Muscle of leg (tissue), 16 donors: ENCODE measurements at places on chromosomes 1 and 21.

GRCh38 chr1:58839147-58839795, 55.4 kb upstream of the JUN start:
- no peak for DNase-seq

DNA sequence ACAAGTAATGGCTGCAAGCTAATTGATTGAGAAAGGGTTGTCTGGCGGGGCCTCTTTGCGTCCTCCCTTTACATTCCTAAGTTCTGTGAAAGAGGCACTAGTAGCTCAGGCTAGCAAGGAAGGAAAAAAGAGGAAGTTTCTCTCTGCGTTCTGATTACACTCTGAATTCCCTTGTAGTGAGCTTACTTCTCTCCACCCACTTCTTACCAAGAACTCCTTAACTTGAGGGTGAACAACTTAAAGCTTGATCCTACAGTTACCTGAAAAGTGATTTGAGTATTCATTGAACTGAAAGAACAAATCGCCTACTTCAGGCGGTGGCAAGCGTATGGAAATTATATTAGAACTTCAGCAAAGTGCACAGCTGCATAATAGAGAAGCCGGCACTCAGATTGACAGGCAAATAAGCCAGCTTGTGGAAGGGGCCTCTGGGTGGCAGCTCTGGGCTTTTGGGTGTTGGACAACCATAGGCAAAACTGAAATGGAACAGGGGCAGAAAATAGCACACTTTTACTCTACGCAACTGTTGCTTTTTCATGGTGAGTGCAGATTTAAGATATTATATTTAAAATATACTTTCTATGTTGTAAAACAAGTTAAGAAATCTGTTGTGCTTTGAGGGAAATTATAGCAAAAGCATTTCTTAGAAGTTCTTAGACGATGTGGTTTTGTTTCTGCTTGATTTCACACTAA, 464.5 kb downstream of the USP25 start:
- peak; percentile 93 for DNase-seq

DNA sequence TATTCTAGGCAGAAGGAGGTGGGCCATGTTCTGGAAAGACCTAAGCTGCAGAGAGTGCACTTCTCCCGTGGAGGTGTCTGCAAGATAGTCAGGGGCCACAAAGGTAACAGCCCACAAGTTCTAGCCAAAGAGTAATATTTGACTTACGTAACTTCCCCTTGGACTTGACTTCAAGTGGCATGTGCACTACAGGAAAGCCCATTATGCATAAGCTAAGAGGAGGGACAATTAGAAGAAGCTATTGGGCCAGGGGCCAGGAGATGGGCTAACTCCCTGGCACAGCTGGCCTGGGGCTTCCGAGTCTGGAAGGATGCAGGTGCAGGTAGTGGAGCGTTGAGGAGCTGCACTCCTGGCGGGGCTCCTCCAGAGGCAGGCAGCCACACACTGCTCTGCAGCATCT, 58.3 kb downstream of the ERG start:
- no peak for DNase-seq

DNA sequence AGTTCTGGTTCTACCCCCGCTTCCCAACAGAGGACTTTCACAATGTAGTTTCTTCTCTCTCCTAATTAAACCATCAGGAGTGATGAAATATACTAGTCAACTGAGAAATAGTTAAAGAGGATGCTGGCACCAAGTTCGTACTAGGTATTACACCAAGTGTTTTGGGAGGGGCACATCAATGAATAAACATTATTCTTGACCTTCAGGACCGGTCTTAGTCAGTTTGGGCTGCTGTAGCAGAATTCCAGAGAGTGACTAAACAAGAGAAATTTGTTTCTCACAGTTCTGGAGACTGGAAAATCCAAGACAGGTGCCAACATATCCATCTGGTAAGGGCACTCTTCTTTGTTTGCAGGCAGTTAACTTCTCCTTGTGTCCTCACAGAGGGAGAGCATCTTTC, 103.8 kb downstream of the SPATA17 start:
- no peak for DNase-seq

DNA sequence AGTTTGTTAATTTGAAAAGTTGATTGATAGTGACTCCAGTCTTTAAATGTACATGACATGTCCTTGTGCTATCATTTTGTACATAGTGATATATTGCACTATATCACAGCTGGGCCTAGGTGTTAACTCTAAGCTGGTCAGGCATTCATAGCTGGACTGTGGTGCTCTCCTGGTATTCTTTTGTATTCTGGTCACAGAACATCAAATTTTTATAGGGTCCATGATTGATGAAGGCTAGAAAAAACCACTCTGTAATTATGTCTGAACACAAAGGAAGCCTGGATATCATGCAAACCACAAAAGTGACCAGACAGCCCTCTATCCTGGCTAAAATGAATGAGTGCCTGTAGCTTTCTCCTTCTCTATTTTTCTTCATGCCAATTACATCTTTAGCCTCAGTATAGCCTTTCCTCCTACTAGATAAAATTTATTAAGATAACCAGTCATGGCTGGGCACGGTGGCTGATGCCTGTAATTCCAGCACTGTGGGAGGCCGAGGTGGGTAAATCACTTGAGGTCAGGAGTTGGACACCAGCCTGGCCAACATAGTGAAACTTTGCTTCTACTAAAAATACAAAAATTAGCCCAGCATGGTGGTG, 134.9 kb upstream of the B3GALT2 start:
- DNase-seq = no peak

- no peak for DNase-seq
Measured at GRCh38 chr1:244444854-244445253, 6.9 kb downstream of the ADSS2 start.

- DNase-seq = no peak
Measured at GRCh38 chr21:45592208-45592619, 50.0 kb upstream of the SLC19A1 start.

GRCh38 chr1:37850352-37850955, 8.9 kb downstream of the MTF1 start:
- DNase-seq = no peak

- DNase-seq = no peak
Measured at GRCh38 chr1:65011983-65012382, 45.6 kb upstream of the JAK1 start.

GRCh38 chr21:21439761-21440160, 441.6 kb downstream of the NCAM2 start:
- DNase-seq = no peak

DNA sequence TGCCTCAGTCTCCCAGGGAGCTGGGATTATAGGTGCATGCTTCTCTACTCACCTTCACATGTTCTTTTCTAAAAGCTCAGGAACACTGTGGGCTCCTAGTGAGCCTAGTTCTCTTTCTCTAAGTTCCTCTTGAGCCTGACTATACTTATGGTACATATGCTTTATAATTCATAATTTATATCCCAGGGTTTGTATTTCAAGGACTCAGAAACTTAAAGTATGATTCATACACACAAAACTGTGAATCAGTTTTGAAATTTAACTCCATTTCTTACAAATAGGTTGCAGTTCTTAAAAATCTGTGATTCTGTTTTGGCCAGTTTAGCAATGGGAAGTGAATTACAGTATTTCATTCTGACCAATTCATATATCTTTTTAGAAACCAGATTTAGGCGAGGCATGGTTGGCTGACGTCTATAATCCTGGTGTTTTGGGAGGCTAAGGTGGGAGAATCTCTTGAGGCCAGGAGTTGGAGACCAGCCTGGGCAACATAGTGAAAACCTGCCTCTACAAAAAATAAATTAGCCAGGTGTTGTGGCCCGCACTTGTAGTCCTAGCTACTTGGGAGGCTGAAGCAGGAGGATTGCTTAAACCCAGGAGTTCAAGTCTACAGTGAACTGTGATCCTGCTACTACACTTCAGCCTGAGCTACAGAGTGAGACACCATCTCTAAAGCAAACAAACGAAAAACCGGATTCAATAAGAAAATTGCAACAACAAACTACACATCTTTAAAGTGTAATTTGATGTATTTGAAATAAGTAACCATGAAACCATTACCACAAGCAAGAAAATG, 15.6 kb downstream of the RASAL2 start:
- DNase-seq = no peak

GRCh38 chr1:172136925-172137324, 283.6 kb upstream of the C1orf105 start:
- peak; percentile 90 for DNase-seq

GRCh38 chr1:99456536-99456935, 189.4 kb upstream of the PALMD start:
- DNase-seq = no peak

- no peak for DNase-seq
Measured at GRCh38 chr1:30505853-30506252, 217.5 kb downstream of the MATN1 start.

DNA sequence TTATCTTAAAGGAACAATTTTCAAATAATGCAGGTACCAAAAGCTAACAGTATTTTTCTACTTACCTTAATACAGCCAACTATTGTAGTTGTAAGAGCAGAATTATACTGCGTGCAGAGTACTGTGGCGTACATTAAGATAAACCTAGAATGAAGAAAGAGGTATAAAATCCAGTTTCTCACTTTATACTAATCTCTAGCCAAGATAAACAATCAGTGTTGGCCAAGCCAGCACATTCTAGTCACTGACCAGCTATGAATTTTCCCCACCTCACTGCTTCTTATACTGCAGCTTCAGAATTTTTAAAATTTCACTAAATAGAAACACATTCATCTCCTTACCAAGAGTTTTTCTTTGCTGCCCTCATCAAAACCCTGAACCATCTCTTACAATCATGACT, 33.6 kb downstream of the SLC35D1 start:
- DNase-seq = no peak

DNA sequence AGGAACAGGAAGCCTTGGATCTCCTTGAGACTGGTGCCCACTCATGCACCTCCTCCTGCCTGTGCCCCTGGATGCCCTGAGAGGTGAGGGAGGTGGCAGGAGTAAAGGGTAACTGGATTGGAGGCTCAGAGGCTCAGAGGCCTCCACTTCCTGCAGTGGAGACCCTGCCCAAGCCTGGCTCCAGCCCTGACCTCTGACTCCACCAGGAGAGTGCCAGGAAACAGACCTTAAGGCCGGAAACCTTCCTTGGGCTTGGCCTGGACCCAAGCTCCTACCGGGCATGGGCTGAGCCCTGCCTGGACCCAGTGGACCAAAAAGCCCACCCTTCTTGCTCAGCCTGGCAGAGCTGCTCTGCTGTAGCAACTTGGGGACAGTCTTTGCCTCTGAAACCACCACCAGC, 15.0 kb upstream of the CELA3B start:
- DNase-seq = no peak

DNA sequence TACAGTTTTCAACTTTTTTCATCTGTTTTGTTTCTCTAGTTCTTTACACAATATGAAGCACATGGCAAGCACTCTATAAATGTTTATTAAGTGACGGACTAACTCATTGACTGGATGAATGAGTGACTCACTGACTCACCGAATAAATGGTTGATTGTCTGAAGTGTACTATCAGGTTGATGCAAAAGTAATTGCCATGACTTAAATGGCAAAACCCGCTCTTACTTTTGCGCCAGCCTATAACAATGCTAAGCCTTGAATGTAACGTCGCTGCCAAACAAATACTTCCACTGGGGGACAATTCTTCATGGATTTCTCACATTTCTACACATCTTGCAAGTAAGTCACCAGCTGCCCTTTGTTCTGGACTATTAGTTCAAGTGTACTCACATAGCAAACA, 109.0 kb upstream of the KCTD3 start:
- peak; percentile 33 for DNase-seq

DNA sequence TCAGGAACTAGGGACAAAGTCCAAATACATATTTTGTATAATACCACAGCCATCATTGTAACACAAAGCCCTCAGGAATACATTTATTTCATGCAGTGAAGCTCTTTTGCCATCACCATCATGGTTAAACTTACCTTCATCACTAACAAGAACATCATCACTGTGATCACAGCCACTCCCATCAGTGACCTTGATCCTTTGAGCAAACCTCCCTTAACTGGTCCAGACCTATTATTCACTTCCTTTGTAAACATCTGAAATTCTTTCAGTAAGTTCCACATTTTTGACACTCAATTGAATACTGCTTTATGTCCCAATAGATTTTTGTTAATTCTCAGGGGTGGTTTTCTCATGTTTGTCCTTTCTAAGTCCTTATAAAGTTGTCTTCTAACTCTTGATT, 16.2 kb upstream of the KPRP start:
- DNase-seq = no peak

DNA sequence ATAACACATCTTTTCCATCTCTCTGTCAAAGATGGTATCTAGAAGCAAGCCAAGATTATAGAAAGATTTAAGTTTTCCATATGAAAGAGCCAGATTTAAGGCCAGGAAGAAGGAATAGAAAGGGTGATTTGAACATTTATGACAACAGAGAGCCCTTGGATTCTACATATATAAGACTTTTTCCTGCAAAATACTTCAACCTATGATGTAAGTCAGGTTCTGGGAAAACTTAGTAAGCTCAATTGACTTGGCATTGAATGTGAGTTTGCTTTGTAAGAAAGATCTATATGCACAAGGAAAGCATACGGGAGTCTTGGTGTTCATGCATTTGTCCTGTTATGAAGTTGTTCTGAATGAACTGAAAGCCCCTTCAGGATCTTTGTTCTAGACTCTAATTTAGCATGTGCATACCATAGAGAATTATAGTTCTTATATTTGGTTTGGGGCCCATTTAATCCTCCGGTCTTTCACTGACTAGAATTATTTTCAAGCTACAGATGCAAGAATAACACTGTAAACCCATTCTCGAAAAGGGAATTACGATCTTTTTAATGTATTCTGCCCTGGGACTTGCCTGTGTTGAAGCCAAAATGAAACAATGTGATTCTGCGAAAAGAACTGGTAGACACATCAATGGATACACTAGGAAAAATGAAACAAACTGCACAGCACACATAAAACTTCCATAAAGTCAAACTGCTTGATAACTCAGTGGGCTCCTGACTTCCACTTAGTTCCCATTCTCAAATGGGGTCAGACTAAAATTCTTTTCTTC, 152.8 kb downstream of the DISP1 start:
- DNase-seq = peak; percentile 84

DNA sequence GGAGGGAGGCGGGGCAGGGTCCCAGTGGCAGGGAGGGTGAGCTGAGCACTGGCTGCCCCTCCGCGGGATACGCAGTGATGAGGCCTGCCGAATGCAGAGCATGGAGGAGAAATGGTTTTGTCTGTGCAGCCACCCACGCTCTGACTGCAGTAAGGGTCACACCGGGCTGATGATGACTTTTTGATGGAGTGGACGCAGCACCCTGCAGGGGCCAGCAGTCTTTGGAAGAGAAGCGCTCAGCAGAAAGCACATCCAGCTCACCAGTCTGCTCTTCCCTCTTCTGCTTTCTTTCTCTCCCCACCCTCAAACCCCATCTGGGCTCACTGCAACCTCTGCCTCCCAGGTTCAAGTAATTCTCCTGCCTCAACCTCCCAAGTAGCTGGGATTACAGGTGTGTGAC, 61.9 kb upstream of the ATP1A1 start:
- no peak for DNase-seq

DNA sequence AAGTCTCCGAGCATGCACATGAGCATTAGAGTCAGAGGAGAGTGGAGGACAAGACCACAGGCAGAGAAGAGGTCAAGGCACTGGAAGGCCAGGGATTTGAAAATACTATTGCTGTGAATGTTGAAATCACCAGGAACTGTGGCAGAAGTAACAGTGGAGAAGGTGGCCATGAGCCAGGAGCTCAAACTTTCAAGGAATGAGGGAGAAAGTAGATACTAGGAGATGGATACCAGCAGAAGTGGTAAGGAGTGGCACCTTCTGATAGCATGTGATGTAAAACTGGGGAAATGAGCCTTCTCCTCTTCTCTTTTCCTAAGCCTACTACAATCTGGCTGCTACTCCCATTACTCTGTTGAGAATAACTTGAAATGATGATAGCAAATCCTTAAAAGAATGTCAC, 1.8 kb upstream of the CR1 start:
- no peak for DNase-seq

- DNase-seq = peak; percentile 77
Measured at GRCh38 chr1:192580351-192580962, 4.9 kb downstream of the RGS1 start.

- no peak for DNase-seq
Measured at GRCh38 chr21:39103689-39104088, 79.6 kb downstream of the PSMG1 start.
